Activated CD8-positive, alpha-beta T cell treated with anti-CD3 and anti-CD28 coated beads for 36 hours (primary cell): ENCODE measurements at places on chromosomes 6 and 20. TPM values are rescaled to one million over a fixed set of nuclear protein-coding genes. Genes with fewer than 3 reads are reported as not detected.

GRCh38 chr6:80523010-80523409, 416.5 kb downstream of the BCKDHB start:
- DNase-seq, result no peak

GRCh38 chr20:400454-401275, 7.4 kb upstream of the RBCK1 start:
- no peak for DNase-seq

GRCh38 chr20:6397115-6397514, 274.3 kb upstream of the FERMT1 start:
- DNase-seq, result no peak

GRM1 gene
- not detected for total RNA-seq
